ENCODE measurements at places on chromosomes 11 and 22.

DNA sequence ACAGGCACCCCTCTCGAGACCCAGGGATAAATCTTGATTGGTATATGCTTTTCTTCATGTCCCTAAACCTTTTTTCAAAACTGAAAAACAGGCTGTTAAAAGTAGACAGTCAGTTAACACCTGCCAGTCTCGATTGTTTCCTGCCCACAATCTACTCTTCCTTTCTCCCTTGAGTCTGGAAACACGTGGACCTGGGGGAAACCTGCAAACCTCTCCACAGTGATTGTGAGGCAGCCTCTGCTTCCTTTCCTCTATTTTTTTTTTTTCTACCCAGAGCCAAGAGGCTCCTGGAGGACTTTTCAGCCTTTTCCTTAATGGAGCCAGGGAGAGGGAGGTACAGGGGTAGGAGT lies 69.4 kb upstream of the CLMP start:
- no peak for DNase-seq

DNA sequence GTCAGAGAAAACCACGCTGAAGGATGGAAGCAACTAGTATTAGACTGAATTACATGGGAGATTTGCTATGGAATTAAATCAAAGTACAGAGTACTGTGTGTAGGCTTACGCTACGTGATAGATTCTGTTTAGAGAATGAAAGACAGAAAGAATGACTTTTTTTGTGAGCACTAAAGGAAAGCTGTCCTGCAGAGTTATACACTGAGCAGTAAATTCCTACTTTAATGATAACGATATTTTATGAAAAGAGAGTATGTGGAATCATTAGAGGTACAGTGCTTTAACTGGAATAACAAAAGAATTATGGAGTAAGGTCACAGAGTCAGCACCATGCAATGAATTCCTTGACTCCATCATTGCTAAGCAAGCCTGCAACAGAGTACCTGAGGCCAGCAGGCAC lies 295.3 kb upstream of the SYN3 start:
- no peak for DNase-seq

DNA sequence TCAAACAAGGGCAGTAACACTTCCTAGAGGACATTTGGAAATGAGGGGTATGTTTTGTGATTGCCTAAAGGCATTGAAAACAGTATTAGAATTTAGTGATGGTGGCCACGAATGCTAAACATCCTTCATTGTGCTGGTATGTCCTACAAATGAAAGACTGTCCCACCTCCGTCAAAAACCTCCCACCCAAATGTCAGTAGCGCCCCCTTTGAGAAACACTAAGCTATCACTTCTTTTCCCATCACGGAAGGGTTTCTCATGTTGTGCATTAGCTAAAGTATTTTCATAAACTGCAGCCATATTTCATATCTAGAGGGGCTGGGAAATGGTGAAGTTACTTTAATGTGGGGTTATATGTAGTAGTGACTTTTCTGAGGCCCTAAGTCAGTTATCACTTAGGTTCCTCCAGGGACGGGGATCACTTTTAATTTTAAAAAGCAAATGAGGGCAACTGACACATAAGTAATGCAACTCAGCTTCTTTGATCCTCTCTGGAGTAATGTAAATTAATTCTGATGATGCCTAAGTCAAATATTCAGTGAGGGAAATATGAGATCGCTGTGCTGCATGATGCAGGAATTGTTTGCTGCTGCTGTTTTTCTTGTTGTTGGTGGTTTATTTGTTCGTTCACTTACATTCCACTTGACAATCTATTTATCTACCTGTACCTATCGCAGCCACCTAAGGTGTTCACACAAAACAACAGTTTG lies 1403.4 kb upstream of the TENM4 start:
- no peak for DNase-seq

DNA sequence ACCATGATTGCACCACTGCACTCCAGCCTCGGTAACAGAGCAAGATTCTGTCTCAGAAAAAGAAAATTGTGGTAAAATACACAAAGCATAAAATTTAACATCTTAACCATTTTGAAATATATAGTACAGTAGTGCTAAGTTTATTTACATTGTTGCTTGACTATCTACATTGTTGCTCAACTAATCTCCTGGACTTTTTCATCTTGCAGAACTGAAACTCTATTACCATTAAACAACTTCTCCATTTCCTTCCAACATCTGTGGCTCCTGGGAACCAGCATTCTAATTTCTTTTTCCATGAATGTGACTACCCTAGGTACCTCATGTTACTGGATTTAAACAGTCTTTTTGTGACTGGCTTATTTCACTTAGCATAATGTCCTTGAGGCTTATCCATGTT lies 13.5 kb upstream of the VWA5A start:
- DNase-seq, result no peak

DNA sequence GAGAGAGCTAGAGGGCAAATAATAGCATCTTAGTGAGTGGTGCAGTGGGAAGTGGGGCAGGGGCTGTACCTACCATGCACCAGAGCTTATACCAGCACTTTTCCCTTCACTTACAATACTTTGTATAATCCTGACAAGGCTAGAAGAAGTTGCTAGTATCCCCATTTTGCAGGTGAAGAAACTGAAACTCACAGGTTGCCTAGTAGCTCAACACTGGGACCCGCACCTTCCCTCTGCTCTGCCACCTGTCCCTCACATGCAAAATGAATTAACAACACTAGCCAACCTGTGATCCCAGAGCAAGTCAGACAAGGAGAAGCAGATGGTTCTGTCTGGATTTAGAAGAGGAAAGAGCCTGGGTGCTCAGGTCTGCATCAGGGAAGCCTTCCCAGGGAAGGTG lies 510.4 kb downstream of the BUD13 start:
- no peak for DNase-seq

- no peak for DNase-seq
These were observed 737 bp downstream of the PPP2R1B start for GRCh38 chr11:111765320-111765983.

DNA sequence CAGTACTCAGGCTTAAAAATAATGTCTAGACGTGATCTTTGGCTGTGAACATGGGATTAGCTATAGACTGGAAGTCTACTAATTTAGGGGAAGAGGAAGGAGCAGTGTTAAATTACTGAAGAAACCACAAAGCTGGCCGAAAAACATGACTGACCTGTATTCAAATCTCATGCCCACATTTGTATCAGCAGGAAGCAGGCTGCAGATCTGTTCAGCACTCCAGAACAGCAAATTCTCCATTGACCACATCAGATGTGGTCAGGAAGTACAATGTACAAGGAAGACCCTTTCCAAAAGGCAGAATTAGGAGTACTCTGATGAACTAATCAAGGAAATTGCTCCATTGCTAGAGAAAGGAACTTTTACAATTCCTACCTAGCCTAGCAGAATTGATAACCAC lies 31.7 kb downstream of the DCDC1 start:
- no peak for DNase-seq

GRCh38 chr11:14713496-14714244 lies 70.1 kb downstream of the PDE3B start:
- DNase-seq, result no peak

GRCh38 chr22:27493796-27494195 lies 307.8 kb downstream of the MN1 start:
- no peak for DNase-seq

DNA sequence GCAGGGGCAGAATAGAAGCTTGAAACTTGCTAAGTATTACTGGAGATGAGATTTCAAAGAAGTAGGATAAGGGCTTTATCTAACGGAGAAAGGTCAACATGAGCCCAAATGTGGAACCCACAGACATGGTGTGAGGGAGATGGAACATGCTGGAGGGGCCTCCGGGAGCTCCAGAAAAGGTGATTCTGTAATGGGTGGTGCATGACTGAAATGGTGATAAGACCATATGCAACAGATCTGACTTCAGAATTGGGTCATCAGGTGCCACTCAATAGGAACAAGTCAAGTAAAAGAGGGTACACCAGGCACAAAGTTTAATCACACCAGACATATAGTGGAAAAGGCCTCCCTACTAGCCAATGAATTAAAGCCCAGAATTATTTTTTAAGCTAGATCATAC lies 7.9 kb upstream of the CEP295 start:
- no peak for DNase-seq

DNA sequence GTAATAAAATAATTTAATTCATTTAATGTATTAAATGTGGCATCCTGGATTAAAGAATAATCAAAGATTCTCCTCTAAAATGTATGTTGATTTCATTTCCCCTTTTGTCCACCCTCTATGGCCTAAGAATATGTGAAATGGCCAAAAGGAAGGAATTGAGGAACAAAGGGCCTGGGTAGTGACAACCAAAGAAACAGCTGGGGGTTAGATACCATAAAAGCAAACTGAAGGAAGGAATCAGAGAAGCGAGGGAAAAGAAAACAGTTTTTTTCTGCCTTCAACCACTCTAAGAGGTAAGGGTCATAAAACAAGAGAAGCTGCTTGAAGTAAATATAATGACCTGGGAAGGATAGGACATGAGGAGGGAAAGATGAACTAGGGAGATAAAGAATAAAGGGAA lies 139.3 kb downstream of the FAM76B start:
- no peak for DNase-seq
